SHP77 (cell line): ENCODE measurements at places on chromosomes 7 and 10.

GRCh38 chr7:67843001-67843565 is 846.5 kb downstream of the TYW1 start:
- DNase-seq = no peak

GRCh38 chr7:55485501-55486191 is 86.7 kb downstream of the VOPP1 start:
- no peak for DNase-seq

DNA sequence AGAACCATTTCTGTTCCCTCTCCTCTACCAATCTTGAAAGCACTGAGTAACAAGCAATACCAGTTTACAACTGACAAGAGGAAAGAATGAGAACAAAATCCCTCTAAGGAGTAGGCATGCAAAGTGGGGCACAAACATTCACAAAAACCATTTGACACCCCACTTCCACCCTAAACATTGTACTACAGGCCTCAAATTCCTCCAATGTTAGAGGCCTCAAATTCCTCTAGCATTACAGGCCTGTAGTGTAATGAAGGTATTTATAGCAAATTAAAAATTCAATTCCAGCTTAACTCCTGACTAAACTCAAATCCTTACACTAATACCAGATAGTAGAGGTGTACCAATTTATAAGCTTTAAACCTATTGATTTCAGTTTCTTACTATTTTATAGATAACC is 85.4 kb downstream of the SIRT1 start:
- DNase-seq = no peak

DNA sequence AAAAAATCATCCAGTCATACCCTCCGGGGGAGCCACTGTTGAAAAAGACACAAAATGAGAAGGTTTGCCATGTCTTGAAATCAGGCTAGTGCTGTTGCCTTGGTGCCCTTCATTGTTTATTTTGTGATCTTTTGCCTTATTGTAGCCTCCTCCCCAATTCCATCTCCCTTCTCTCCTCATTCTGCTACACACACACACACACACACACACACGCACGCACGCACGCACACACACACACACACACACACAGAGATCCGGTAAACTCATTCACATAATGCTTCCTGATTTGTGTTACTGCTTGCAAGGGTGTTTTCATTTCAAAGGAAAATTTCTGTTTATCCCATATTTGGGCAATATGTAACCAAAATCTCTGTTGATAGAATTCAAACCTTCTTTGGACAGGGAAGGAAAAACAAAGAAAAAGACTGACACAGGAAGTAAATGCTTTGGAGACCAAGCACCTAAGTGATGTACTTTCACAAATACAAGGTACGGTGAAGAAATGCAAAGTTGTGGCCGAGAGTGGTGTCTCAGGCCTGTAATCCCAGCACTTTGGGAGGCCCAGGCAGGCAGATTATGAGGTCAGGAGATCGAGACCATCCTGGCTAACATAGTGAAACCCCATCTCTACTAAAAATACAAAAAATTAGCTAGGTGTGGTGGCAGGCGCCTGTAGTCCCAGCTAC is 141.1 kb upstream of the CDK13 start:
- DNase-seq = no peak

DNA sequence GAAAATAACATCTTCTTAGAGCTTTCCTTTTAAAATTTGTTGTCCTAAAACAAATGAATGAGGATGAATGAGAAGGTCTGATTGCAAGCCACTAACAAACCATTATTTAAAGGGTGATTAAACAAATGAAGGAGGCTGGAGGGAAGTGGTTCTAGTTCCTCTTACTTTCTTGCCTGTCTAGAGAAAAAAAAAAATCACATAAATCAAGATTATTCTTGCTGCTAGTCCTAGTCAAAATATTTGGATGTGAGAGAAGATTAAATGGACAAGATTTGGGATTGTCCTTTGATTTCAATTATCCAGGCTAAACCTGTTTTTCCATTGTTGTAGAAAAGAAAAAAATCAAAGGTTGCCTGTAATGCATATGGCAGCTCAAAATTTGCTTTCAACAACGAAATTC is 3.3 kb downstream of the SKAP2 start:
- no peak for DNase-seq

DNA sequence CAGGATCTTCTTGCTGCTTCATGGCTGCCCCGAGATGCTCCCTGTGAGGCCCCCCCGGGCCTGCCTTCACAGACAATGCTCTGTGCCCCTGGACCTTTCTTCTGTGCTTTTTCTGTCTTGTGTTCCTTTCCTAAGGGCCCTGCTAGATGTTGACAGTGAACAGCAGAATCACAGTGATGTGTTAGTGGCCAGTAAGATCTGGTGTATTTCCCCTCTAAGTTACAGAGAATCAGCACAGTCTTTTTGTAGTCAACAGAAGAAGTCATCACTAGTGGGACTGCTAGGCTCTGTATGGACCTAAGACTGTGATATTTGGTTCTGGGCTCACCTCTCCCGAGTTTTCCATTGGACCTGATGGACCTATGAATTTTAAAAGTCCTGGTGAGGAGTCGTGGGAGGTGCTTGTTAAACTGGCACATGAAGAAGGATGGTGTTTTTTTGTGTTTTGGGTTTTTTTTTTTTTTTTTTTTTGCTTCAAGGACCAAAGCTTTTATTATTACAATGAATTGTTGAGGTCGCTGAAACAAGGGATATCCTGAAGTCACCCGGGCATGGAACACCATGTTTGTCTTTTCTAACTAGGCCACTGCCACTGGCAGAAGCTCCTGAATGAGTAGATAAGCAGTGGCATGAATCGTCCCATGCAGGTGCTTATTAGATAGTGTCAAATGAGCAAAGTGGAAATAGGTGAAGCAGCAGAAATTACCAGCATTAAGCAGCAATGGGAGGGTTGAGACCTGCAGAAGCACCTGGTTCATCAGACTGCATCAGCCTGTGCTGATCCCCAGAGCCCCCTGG is 194.8 kb downstream of the CELF2 start:
- DNase-seq = no peak

DNA sequence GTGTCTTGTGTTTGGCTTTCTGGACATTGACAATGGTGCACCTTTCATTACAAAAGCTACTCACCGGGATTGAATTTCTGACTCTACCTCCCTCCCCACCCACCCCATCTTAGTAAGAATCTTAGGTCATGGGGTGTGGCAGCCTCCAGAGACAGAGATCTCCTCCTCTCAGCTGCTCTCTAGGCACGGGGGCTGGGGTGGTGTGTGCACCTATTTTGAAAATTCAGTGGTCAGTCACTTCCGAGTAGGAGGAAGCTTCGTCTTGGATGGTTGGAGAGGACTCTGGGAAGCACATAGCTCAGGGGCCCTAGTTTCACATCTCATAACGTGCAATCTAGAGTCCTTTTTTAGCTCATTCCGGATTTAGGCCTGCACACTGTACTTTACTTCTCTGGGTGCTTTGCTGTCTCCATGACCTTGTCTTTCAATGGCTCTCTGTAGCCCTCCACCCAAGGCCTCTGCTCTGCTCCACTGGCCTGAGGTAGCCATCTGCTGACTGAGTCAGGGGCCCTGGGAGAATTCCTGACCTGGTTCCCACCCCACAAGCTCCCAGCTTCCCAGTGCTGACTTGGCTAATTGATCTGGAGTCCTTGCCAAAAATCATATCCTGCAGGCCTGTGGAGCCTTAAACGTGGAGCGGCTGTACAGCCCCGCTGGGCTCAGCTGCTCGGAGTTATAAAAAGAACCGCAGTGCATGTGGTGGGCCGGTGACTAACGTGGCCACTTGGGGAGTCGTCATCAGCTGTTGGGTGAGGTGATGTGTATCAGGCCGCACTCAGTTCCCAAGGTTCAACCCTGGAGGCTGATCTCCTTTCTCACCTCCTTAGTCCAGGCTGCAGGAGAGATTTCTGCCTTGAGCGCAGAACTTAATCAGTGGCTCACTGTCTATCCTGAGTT is 19.3 kb upstream of the ADAMTS14 start:
- DNase-seq = no peak

- peak; percentile 27 for DNase-seq
Measured at GRCh38 chr10:52308251-52309031, 5.6 kb upstream of the DKK1 start.

DNA sequence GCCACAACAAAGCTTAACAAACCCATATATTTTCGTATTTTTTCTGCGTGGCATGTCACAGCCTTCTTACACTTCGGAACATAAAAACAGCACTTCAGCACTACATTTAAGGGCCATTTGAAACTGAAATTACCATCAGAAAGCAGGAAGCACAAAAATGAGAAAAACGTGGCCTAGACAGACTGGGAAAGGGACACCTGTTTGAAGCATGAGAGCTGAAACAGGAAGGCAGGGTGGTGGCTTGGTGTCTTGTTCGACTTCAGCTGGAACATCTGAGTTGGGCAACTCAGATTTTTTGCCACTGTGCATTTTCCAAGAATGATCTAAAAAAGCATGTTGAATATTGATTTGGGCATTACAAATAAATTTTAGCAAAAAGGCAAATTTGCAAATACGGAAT is 243.2 kb downstream of the ELMO1 start:
- no peak for DNase-seq

DNA sequence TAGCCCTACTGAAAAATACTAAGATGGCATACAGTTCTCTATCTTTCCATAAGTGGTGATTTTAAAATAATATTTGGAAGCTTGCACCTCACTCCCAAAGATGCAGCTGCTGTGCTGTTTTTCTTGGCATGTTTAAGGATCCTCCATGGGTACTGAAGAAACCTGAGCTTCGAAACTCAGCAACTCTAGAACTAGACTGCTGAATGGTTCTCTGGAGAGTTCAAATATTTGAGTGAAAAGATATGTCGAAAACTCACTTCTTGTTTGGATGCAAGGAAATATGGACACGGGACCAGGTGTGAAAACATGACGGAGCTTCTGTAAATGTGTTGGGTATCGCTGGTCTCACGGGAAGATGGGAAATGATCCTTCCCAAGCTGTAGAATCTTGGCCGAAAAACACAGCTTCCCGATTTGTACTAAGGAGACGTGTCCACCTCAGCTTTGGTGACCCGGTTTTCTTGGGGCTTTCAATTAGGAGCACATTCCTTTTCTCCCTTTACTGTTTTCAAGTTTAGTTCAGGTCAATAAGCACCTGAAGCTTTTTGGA is 543.8 kb upstream of the NRP1 start:
- DNase-seq = no peak
